ENCODE measurements at places on chromosomes 7 and 10. TPM values are rescaled to one million over a fixed set of nuclear protein-coding genes. Genes with fewer than 3 reads are reported as not detected.

DNA sequence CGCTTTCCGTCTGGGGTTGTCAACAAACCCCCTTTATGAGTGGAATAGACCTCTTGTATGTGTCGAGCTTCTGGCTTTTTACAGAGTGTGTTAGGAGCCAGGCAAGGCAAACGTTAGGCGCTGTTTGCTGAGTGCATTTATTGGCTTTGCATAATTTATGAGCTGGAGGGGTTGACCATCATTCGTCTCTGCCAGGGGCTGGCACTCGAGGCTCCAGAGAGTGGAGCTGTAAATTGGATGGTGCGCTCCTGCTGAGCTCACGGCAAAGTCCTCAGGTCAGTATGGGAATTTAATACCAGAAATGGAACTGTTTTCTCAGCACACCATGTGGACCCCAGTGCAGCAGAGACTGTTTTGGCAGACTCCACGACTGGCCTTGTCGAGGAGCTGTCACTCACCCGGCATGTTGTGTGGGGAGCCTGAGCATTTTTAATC is 699.4 kb upstream of the GALNT17 start:
- no peak for DNase-seq

DNA sequence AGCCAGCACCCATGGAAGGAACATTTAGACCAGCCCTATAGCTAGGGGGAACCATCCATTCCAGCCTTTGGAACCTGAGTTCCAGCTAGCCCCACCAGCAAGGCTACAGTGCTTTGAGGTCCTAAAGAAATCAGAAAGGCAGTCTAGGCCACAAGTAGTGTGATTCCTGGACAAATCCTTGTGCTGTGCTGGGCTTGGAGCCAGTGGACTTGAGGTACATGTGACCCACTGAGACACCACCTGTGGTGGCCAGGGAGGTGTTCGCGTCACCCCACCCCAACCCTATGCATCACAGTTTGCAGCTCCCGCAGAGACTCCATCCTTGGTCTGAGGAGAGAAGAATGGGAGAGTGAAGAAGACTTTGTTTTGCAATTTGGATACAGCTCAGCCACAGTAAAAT is 31.8 kb downstream of the ZNF277 start:
- no peak for DNase-seq

DNA sequence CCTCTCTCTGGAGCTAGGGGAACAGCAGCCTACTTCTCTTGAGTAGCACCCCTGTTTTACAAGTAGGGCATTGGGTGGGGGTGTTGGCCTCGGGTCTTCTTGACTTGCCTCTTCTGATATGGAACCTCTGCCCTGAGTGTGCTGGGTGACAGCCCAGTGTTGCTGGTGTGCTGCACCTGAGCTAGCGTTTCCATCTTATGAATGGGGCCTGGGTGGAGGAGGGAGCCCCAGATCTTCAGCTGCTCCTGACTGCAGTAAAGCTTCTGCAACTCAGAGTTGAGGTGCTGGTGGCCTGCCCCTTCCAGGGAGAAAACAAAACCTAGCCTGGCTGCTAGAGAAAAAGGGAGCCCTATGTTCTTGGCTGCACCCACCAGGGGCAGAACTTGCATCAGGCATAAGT is 202.5 kb upstream of the SHH start:
- peak; percentile 53 for DNase-seq

- no peak for DNase-seq
Observed at GRCh38 chr10:115860182-115861107, 412.6 kb downstream of the GFRA1 start.

DNA sequence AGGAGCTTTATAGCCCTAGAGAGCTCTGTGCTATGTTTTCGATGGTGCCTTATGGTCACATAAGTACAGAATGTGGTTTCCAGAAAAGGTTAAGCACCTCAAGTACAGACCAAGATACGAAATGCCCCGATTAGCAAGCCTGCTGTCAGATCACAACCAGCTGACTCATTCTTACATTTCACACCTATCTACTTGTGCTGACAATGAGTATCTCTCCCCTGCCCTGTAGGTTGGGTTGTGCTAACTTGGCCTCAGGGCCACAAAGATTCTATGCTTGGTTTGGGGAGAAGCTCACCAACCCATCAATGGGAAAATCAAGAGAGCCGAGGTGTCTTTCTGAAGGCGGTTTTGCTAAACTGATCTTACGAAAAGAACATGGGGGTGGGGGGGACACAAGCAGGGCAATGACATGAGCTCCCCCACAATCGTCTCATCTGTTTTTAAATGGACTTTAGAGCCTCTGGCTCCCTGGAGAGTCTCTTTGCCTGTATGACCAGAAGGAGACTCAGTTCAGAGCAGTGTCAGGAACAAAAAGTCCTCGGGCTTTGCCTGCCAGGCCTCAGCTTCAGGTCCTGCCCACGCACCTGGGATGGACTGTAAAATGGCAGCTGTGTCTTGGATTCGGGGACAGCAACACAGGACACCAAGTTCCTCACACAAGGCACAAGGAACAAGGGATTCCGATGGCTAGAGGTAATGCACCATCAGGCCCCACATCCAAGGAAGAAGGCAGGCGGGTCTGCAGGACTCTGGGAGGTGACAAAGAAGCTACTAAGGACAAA is 55.1 kb downstream of the FAM53B start:
- no peak for DNase-seq

GRCh38 chr10:14945108-14945507 is 8.8 kb downstream of the DCLRE1C start:
- no peak for DNase-seq

- DNase-seq, result no peak
Observed at GRCh38 chr10:89389254-89389653, 3.2 kb upstream of the IFIT1 start.

DNA sequence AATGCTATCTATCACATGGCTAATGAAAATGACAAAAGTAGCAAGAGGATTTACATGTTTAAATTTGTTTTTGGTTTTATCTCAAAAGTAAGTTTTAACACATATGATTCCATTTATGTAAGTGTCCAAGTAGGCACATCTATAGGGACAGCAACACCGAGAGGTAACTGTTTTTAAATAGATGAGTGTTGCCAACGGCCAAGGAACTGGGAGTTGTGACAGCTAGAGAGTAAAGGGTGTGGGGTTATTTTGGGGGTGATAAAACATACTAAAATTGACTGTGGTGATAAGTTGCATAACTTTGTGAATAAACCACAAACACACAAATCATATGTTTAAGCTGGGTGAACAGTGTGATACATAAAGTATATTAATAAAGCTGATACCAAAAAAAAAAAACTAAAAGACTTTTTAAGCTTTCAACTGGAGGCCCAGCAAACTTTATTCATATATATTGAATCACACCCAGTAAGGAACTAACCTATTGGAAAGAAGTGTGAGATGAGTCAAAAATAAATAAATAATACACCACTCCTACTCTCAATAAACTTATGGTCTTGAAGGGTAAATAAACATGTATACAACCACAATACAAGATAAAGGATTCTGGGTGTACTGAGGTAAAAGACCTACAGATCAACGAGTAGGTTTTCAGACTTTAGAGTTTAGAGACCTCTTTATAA is 33.0 kb downstream of the LRRC72 start:
- no peak for DNase-seq

DNA sequence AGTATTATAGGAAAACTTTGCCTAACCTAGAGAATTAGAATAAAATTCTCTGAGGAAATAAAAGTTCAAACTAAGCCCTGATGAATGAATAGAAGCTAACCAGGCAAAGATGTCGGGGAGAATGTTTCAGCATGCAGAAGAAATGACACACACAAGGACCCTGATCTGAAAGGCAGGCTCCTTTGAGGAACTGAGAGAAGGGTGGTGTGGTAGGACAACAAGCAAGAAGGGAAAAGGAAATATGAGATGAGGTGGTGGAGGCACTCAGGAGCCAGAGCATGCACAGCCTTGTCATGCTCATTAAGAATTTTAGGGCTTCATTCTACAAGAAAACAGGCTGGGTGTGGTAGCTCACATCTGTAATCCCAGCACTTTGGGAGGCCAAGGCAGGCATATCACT is 90.6 kb downstream of the ARHGAP12 start:
- DNase-seq, result no peak

GRCh38 chr7:19112274-19113001 is 5.0 kb downstream of the TWIST1 start:
- DNase-seq, result no peak

DNA sequence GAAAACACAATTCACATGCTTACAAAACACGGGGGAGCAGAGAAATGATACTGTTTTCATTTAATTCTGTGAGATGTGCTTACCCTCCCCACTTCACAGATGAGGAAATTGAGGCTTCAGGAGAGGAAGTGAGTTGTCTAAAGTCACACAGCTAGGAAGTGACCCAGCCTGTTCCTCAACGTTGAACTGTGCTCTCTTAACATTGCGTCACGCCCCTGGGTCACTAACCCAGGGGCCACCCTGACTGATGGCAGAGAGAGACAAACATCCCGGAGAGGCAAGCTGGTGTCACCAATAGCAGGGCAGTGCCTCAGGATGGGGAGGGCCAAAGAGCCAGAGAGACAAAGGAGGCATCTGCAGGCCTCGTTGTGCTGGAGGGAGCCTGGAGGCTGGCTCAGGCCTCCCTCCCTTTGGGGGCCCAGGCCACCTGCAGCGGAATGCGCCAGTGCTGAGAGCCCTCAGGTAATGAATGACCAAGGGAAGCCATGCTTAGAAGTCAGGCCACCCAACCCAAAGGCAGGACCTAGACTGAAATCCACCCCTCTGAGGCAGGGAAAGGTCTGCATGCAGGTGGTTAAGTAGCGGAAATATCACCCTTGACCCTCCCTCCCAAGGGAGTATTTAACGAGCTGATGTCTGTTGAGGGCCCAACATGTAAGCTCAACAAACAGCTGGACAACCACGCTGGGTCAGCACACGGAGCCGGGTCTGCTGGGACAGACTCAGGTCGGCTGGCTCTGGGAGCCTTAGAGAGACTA is 81.3 kb downstream of the C10orf105 start:
- DNase-seq, result no peak

Gene GNG11
- not detected for total RNA-seq

Gene SSC4D
- total RNA-seq, result 1.7 TPM

Gene EGR2
- total RNA-seq, result 17.6 TPM

Gene IL6
- not detected for total RNA-seq

Gene MNX1
- 14.9 TPM for total RNA-seq

Gene AMPH
- 2.0 TPM for total RNA-seq

Gene CLCN1
- 0.12 TPM for total RNA-seq

Gene CLEC2L
- total RNA-seq, result 0.21 TPM

Gene LBX1
- 4.7 TPM for total RNA-seq
